ENCODE measurements at places on chromosomes 5 and 9. TPM values are rescaled to one million over a fixed set of nuclear protein-coding genes. Genes with fewer than 3 reads are reported as not detected.

Gene TERT
- not detected for total RNA-seq

Gene KIAA0825
- total RNA-seq = 15.8 TPM

Gene TRPM6
- total RNA-seq = 0.83 TPM

Gene MARCOL
- not detected for total RNA-seq

DNA sequence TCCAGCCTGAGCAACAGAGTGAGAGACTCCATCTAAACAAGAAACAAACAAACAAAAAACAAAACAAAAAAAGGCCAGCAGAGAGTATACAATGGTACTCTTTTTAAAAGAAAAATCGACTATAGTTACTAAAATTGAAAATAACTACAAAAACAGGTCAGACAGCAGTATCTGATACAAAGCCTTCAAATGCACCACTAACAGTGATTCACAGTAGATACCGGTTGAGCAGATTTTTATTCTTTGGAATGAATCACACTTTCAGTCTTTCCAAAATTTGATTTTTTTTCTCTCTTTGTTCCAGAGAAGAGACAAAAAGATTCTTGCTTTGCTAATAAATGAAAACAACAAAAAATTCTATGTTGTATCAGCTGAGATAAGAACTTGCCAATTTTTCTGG is 36.9 kb downstream of the ROR2 start:
- H3K27ac ChIP-seq = no peak overlapping the region
- H3K4me3 ChIP-seq = no peak overlapping the region
- H3K4me1 ChIP-seq = peaks cover 7% of the 10 kb centered on the region
- H3K27me3 ChIP-seq = no peaks in the 10 kb centered on the region
- no peak for DNase-seq
- H3K36me3 ChIP-seq = no peaks in the 10 kb centered on the region

DNA sequence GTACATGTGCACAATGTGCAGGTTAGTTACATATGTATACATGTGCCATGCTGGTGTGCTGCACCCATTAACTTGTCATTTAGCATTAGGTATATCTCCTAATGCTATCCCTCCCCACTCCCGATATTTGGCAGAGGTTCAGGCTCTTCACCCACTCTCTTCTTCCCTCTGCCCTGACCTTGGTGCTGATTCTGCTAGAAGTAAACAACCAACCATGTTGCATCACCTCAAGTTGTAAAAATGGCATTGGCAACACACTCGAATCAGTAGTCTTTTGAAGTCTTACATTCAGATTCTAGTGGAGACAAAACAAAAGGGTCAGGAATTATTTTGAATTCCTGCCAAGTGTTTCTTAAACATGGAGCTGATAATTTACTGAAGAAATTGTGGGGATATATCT is 40.0 kb downstream of the PRR16 start:
- H3K36me3 ChIP-seq = no peaks in the 10 kb centered on the region
- H3K27me3 ChIP-seq = no peaks in the 10 kb centered on the region
- no peak for DNase-seq
- no peaks in the 10 kb centered on the region for H3K4me1 ChIP-seq

GRCh38 chr5:134554319-134555222 is 29.1 kb downstream of the JADE2 start:
- peaks cover 67% of the 10 kb centered on the region for H3K4me1 ChIP-seq
- H3K27me3 ChIP-seq = no peaks in the 10 kb centered on the region
- DNase-seq = peak; percentile 86

GRCh38 chr5:88833371-88834130 is 49.4 kb downstream of the MEF2C start:
- H3K27me3 ChIP-seq = no peaks in the 10 kb centered on the region
- DNase-seq = peak; percentile 17
- H3K4me3 ChIP-seq = no peak overlapping the region

GRCh38 chr5:117434254-117434653 is 859.6 kb upstream of the SEMA6A start:
- no peaks in the 10 kb centered on the region for H3K36me3 ChIP-seq
- DNase-seq = no peak

DNA sequence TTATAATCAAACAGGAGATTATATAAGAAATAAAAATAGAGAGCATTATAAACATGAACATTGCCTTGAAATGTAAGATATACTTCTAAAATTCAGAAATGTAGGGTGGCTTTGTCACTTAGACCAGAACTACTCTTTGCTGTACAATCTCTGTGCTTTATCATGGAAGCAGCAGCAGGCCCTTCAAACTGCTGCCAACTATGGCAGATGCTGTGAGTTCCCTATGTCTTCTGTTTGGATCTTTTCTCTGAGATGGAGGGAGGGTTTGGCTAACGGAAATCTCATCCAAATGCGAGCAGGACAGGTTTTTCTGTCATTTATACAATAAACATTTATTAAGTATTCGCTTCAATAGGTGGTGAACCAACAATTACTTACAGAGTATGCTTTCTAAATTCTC is 34.8 kb upstream of the RICTOR start:
- no peak for DNase-seq
- H3K4me1 ChIP-seq = no peaks in the 10 kb centered on the region
- H3K4me3 ChIP-seq = no peak overlapping the region
- H3K27ac ChIP-seq = no peak overlapping the region

DNA sequence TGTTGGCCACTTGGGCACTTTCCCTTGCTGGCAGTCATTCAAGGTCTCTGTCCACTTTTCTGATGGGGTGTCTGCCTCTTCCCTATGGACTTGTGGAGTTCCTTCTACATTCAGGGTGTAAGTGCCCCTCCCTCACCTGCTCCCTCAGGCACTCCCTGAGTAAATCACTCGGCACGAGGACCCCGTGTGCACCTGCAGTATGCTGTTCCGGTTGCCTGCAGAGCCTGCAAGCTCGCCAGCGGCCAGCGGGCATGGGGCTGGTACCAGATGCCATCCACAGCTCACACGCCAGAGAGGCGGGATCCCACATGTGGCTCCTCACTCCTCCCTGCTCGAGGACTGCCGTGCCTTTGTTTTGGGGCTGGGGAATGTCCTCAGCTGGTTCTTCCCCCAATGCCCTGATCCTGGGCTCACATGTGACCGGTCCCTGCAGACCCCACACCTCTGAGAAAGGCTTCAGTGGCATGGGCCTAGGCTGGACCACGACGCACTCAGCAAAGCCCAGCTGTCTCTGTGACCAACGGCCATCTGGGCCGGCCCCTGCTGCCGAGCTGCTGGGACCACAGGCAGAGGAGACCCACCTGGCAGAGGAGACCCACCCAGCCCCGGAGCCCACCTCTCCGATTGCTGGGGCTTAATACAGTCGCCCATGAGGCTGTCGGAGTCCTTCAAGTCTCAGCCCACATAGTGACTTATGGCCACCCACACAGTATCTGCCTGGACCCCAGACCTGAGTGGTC is 46.1 kb upstream of the CLPTM1L start:
- H3K4me1 ChIP-seq = peaks cover 9% of the 10 kb centered on the region
- no peak overlapping the region for H3K4me3 ChIP-seq
- no peaks in the 10 kb centered on the region for H3K27me3 ChIP-seq
- no peaks in the 10 kb centered on the region for H3K36me3 ChIP-seq
- H3K27ac ChIP-seq = no peak overlapping the region
- DNase-seq = no peak

GRCh38 chr9:124852829-124853531 is at the start of gene WDR38:
TSS of gene WDR38 (plus strand) at chr9:124853460. CDS start at chr9:124853532, 72 bp downstream.
- H3K27ac ChIP-seq = peak within 1 kb of the TSS; percentile 75
- peak; percentile 92 for DNase-seq
- H3K4me3 ChIP-seq = peak within 1 kb of the TSS; percentile 35
- peaks cover 24% of the 10 kb centered on the region for H3K4me1 ChIP-seq
- no peaks in the 10 kb centered on the region for H3K27me3 ChIP-seq
- peaks cover 13% of the 10 kb centered on the region for H3K36me3 ChIP-seq

- H3K27ac ChIP-seq = no peak overlapping the region
- H3K27me3 ChIP-seq = no peaks in the 10 kb centered on the region
- H3K36me3 ChIP-seq = no peaks in the 10 kb centered on the region
- no peak overlapping the region for H3K4me3 ChIP-seq
Measured at GRCh38 chr5:25488119-25488518, 843.3 kb upstream of the CDH10 start.

DNA sequence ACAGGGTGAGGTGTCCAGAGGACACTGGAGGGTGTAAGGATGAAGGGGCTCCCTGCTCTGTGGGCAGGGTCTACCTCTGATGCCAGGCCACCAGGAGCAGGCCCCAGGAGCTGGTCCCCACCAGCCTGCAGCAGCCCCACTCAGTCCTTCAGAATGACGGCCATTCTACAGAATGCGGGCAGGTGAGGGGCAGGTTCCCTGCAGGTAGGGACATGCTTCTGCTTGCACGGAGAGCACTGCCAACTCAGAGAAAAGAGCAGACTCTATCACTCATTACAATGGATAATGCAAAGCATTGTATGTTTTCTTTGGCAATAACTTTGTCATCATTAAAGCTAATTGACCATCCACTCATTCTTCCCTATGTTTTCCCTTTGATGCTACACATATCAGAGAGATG is 39.0 kb downstream of the DDX31 start:
- H3K27me3 ChIP-seq = no peaks in the 10 kb centered on the region
- no peak overlapping the region for H3K4me3 ChIP-seq
- no peak overlapping the region for H3K27ac ChIP-seq
- peaks cover 39% of the 10 kb centered on the region for H3K36me3 ChIP-seq
- H3K4me1 ChIP-seq = no peaks in the 10 kb centered on the region

- no peak overlapping the region for H3K4me3 ChIP-seq
- peaks cover 34% of the 10 kb centered on the region for H3K4me1 ChIP-seq
- H3K27me3 ChIP-seq = no peaks in the 10 kb centered on the region
- H3K27ac ChIP-seq = peak overlapping the region; percentile 25
- H3K36me3 ChIP-seq = peaks cover 11% of the 10 kb centered on the region
Measured at GRCh38 chr5:151053796-151054462, 26.9 kb downstream of the TNIP1 start.

DNA sequence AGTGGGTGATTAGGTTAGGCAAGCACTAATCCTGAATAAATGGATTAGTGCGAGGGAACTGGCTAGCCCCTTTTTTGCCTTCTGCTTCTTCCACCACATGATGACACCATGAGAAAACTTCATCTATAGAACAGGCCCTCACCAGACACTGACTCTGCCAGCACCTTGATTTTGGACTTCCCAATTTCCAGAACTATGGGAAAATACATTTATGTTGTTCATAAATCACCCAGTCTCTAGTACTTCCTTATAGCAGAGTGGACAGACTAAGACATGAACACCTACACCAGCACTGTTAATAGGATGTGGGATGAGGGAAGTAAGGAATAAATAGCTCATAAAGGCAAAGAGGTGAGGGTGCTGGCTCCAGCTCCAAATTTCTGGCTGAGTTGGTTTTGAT is 1.4 kb downstream of the ZNF622 start:
- H3K4me3 ChIP-seq = peak overlapping the region; percentile 93
- peaks cover 23% of the 10 kb centered on the region for H3K4me1 ChIP-seq
- no peaks in the 10 kb centered on the region for H3K27me3 ChIP-seq
- no peak overlapping the region for H3K27ac ChIP-seq
- no peak for DNase-seq

All from thyroid gland (tissue), 4 donors.